ENCODE measurements at places on chromosomes 3 and 15. TPM values are rescaled to one million over a fixed set of nuclear protein-coding genes. Genes with fewer than 3 reads are reported as not detected.

DNA sequence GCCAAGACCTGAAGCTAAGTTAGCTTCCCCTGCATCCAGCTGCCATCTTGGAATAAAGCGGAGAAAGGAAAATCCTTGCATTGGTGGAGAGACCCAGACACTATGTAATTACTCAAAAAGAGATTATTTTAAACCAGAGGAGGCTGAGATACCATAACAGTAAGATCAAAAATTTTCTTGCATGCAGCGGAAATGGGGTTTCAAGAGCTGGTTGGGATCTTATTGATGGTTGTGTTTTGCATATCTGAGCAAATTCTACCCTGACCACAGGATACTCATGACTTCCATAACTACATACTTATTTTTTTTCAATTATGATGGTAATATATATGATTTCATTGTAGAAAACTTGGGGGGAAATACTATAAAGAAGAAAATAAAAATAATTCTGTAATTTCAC lies 17.5 kb downstream of the TMEM158 start:
- no peak for DNase-seq

GRCh38 chr15:76991048-76991447 lies 3.9 kb upstream of the PSTPIP1 start:
- no peak for DNase-seq

GRCh38 chr3:105355408-105356061 lies 11.2 kb upstream of the ALCAM start:
- DNase-seq = no peak

DNA sequence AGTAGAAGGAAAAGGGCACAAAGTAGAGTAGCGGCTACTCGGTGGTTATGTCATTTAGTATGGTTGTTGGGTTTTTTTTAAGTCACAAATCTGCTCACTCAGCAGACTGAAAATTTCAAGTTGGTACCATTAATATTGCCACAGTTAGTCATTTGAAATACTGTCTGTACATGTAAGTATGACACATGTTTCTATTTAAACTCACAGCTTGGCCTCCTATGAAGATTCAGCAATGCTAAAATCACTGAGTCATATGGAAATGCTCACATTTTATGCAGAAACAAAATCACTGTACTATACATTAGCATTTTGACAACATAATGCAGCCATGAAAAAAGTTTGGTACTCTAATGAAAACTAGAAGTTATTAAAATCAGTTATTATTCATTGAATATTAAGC lies 571.9 kb downstream of the TAFA4 start:
- no peak for DNase-seq

- DNase-seq = no peak
Observed at GRCh38 chr15:32682569-32682968, 35.2 kb upstream of the GREM1 start.

GRCh38 chr3:107687056-107687581 lies 164.4 kb downstream of the BBX start:
- DNase-seq = no peak

DNA sequence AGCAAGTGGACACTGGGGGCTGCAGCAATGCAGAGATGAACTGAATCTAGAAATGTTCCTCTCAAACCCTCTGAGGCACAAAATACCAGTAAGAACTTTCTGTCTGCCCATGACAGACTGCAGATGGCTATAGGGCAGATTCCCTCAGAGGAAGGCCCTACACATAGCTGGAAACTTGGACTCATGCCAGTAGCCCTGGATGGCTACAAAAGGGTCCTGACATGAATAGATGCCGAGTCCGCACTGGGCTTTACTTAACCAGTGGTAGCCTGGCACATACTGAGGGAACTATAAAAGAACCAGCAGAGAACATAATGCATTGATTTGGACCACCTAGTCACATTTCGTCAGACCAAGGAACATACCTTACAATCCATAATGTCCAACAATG lies 66.7 kb downstream of the C3orf80 start:
- no peak for DNase-seq

DNA sequence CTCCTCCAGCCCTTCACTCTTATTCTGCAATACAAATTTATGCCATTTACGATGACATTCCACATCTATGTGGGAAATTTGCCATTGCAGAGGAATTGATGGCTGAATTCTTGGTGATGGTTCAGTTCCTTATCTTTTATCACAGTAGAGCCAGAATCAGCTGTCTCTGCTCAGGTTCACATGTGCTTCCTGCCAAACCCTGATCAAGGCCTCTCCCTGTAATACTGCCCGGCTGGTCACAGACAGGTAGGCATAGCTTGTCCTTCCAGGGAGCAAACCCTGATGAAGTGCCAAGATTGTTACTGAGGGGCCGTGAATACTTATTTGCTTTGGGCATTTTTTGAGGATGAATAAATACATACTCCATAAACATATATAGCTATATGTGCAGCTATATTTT lies 450.0 kb downstream of the NSUN3 start:
- no peak for DNase-seq

DNA sequence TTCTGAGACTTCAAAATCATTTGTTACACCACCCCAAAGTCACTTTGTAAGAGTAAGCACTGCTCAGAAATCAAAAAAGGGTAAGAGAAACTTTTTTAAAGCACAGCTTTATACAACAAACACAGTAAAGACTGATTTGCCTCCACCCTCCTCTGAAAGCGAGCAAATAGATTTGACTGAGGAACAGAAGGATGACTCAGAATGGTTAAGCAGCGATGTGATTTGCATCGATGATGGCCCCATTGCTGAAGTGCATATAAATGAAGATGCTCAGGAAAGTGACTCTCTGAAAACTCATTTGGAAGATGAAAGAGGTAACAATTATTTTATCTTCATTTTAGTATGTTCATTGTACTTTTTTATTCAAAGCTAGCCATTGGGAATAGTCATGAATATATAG lies 32.6 kb downstream of the BLM start:
- no peak for DNase-seq

GP5 gene
- total RNA-seq = 0.43 TPM

TUBGCP5 gene
- total RNA-seq = 12.3 TPM

Measured in activated naive CD4-positive, alpha-beta T cell treated with anti-CD3 and anti-CD28 coated beads, Interleukin-2, amount 50 U/mL, for 72 hours (primary cell).